ENCODE measurements at places on chromosomes 5 and 9.

DNA sequence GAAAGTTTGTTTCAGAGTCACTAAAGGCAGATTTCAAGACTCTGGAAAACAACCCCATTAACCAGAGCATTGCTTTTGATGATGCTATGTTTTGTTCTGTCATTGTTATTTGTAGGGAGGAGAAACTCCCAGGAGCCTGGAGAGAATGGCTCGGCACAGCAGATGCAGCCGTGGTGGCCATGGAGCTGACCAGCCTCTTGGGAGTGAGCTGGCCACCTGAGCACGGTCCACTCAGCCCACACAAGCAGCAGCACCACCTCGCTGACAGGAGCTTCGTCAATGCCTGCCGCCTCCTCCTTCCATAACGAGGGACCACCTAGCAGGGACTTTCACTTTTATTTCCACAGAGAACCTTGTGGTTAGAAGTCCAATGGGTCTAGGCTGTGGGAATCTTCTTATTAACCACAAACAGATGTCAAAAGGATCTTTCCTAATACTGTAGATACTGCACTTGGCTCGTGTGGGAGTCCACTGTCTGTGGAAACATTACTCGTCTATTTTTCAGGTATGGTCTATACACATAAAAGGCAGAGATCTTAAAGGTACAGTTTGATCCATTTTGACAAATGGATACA, 21.0 kb upstream of the SMIM32 start:
- no peak for DNase-seq

- no peak for DNase-seq
These were observed 19.6 kb downstream of the FBXO38 start for GRCh38 chr5:148403344-148403743.

DNA sequence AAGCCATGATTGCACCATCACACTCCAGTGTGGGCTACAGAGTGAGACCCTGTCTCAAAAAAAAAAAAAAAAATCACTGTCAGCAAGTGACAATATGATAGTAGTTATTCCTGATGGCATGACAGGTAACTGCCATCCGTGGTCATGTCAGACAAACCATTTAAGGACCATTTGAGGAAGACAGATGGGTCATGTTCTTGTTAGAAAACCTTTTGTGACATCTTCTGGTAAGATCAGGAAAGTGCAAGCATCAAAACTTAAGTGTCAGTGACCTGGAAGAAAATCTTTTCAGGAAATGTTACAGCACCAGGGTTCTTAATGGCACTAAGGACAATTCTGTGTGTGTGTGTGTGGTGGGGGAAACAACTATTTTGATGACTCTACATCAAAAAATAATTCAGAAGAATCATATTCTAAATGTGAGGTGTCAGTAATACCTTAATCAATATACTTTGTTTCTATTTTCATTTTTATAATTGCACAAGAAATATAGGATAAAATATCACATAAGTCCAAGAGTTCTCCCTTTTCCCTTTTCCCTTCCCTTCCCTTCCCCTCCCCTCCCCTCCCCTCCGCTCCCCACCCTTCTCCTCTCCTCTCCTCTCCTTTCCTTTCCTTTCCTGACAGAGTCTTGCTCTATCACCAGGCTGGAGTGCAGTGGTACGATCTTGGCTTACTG, 17.8 kb downstream of the SLC38A9 start:
- no peak for DNase-seq

DNA sequence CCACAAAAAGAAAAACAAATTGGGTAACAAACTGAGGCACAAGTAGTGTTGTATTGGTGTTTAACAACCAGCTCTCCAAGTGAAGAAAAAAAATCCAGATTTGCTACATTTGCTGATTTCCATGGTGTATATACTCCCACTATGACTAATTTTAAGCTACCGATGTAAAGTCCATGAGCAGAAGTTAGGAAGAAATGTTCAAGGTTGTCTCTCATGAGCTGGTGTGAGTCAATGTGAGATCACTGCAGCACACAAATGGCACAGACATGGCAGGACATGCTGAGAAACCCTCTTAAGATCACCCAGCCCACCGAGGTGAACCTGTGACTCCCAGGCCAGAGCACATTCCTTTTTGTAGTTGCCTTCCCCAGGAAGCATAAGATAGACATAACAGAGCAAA, 36.2 kb downstream of the SLC44A1 start:
- DNase-seq, result no peak

GRCh38 chr9:7298123-7298522, 501.5 kb downstream of the DMAC1 start:
- peak; percentile 62 for DNase-seq
